Colonic mucosa (tissue), 4 donors: ENCODE measurements at places on chromosomes 2 and 18. TPM values are rescaled to one million over a fixed set of nuclear protein-coding genes. Genes with fewer than 3 reads are reported as not detected.
A peak's percentile ranks its signal among the peaks of the same experiment; 100 is the strongest.

The GREB1L gene
- 0.58 TPM for total RNA-seq

The POTEJ gene
- total RNA-seq = 0.17 TPM

The VIT gene
- 0.20 TPM for total RNA-seq

The UNC80 gene
- 0.16 TPM for total RNA-seq

GRCh38 chr2:239021224-239021623 lies 173.3 kb downstream of the TWIST2 start:
- H3K4me3 ChIP-seq = no peak overlapping the region
- no peak for DNase-seq
- no peak overlapping the region for H3K27ac ChIP-seq
- H3K4me1 ChIP-seq = no peaks in the 10 kb centered on the region
- H3K36me3 ChIP-seq = no peaks in the 10 kb centered on the region
- H3K27me3 ChIP-seq = no peaks in the 10 kb centered on the region

DNA sequence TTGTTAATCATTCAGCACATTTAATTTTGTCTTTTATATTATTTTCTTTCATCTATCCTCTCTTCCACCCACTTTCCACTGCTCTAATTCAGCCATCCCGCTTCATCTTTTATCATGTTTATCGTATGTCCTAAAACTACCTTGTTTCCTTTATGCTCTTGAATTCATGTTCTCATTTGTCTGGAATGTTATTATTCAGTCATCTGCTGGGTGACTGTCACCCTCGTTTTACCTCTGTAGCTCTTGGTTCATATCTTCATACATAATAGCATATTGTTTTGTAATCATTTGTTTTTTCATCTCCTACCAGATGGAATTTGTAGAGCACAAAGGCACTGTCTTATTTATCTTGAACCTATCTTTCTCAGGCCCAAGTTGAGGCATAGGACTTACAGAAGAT lies 37.0 kb downstream of the SMCHD1 start:
- H3K36me3 ChIP-seq = peaks cover 4% of the 10 kb centered on the region
- no peaks in the 10 kb centered on the region for H3K4me1 ChIP-seq
- H3K27me3 ChIP-seq = no peaks in the 10 kb centered on the region
- no peak for DNase-seq
- no peak overlapping the region for H3K4me3 ChIP-seq

- H3K4me1 ChIP-seq = no peaks in the 10 kb centered on the region
- H3K27ac ChIP-seq = no peak overlapping the region
- H3K27me3 ChIP-seq = no peaks in the 10 kb centered on the region
- H3K36me3 ChIP-seq = no peaks in the 10 kb centered on the region
Measured at GRCh38 chr2:168970711-168971233, 60.4 kb downstream of the ABCB11 start.

GRCh38 chr2:143725400-143725799 lies 596.2 kb downstream of the ARHGAP15 start:
- no peaks in the 10 kb centered on the region for H3K4me1 ChIP-seq
- H3K27me3 ChIP-seq = no peaks in the 10 kb centered on the region
- no peak for DNase-seq
- no peak overlapping the region for H3K4me3 ChIP-seq

DNA sequence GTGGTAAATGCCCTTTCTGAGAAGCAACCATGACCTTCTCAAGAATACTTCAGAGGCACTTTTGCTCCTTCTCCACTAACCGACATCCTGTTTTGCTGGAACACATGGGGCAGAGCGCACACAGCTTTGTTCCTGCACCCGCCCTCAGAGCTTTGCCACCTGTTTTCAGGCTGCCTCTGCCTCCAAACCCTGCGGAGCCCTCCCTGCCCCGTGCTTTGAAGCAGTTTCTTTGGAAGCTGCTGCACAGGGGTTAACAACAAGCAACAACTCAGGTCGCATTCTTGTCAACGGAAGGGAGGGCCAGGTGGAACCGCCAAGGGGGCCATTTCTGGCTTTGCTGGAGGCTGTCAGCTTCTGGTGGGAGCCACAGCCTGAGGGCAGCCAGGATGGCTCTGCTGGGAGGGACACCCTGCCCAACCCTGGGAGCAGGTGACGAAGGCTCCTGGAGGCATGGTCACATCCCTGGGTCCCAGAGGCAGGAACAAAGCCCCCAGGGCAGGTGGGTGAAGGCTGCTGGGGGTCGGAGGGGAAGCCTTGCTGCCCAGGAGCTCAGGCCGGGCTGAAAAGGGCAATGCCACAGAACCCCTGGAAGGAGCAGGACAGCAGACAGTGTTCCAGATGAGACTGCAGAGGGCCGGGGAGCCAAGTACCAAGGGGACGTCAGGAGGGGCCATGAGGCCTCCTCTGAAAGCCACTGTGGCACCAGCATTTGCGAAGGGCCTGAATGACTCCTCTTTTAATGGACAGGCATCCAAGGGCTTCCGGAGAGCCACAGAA lies 46.8 kb downstream of the MRPS5 start:
- H3K27ac ChIP-seq = no peak overlapping the region
- peaks cover 8% of the 10 kb centered on the region for H3K4me1 ChIP-seq
- H3K36me3 ChIP-seq = no peaks in the 10 kb centered on the region
- H3K4me3 ChIP-seq = no peak overlapping the region
- H3K27me3 ChIP-seq = no peaks in the 10 kb centered on the region
- DNase-seq = no peak

DNA sequence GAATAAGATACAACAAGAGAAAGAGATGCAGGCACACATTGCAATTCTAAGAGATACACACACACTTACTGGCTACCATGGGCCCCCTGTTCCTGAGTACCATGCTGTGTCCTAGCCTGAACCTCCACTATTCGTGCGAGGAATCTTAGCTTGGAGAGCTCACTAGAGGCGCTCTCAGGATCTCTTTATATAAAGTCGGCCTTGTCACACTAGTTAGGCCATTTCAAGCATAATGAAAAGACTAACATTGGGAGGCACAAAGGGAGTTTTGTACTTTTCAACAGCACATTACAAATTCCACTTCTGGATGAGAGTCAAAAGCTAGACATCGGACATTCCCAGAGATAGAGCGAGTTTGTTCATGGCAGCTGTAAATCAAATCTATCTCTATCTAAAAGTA lies 365.2 kb downstream of the DSEL start:
- H3K27ac ChIP-seq = no peak overlapping the region
- no peak overlapping the region for H3K4me3 ChIP-seq
- H3K27me3 ChIP-seq = no peaks in the 10 kb centered on the region

DNA sequence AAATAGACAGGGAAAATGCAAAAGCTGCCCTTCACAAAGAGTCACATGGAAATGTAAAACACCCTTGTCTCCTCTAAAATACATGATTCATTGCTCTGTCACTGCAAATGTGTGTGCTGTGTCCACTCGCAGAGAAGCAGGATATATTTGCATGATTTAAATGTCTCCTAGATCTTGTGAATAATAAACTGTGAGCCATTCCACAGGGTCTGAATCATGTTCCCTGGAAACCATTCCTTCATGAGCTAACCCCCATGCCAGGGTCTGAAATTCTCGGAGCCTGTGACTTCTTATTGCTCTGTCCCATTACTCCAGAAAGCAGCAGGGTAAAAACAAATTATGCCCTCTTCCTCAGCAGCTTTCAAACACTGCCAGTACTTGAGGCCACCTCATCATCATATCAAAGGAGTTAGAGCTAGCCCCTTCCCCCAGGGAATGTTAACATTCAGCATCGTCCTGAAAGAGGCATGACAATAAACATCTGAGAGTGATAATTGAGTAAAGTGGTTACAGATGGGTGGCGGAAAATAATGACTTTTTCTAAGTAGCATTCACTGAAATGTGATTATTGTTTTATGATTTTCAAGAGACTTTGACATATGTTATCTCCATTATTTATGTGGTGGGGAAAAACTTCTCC lies 11.7 kb upstream of the CNGA3 start:
- DNase-seq = no peak
- H3K4me3 ChIP-seq = no peak overlapping the region
- H3K36me3 ChIP-seq = no peaks in the 10 kb centered on the region
- H3K4me1 ChIP-seq = no peaks in the 10 kb centered on the region

- no peak for DNase-seq
- no peak overlapping the region for H3K27ac ChIP-seq
- no peak overlapping the region for H3K4me3 ChIP-seq
- no peaks in the 10 kb centered on the region for H3K36me3 ChIP-seq
Measured at GRCh38 chr2:156118753-156119416, 213.6 kb downstream of the NR4A2 start.

DNA sequence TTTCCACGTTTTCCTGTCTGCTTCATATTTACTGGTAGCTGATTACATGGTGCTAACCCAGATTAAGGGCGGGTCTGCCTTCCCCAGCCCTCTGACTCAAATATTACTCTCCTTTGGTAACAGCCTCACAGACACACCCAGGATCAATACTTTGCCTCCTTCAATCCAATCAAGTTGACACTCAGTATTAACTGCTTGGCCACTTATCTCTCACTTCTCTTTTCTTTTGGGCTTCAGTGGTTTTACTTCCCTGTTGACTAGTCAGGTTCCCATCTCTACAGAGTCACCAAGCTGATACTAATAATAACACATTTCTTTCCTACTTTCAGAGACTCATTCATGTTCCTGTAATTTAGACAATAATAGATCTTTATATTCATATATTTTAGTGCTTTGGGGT lies 302.2 kb upstream of the MAP2 start:
- no peaks in the 10 kb centered on the region for H3K4me1 ChIP-seq
- H3K4me3 ChIP-seq = no peak overlapping the region
- DNase-seq = no peak
- no peak overlapping the region for H3K27ac ChIP-seq
- H3K36me3 ChIP-seq = no peaks in the 10 kb centered on the region
- no peaks in the 10 kb centered on the region for H3K27me3 ChIP-seq

- H3K27ac ChIP-seq = no peak overlapping the region
- H3K4me1 ChIP-seq = no peaks in the 10 kb centered on the region
- H3K36me3 ChIP-seq = no peaks in the 10 kb centered on the region
Measured at GRCh38 chr2:215367662-215368492, 56.0 kb downstream of the ATIC start.

DNA sequence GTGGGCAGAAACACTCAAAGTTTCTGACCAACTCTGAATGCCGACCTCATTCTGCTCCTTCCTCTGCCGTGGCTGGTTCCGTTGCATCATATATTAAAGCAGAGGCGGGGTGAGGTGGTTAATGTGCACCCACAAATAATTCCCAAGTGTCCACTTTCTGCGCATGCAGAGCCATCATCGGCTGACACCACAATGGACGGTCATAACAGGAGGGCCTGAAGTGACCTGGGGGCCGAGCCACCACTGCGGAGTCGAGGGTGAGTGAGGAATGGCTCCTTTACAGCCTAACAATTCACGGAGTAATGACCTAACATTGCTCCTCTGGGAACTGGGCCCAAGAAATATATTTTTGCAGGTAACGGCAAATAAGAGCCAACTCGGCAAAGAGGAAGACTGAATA lies 32.9 kb upstream of the GLI2 start:
- H3K4me3 ChIP-seq = no peak overlapping the region
- H3K36me3 ChIP-seq = no peaks in the 10 kb centered on the region
- DNase-seq = no peak
- no peaks in the 10 kb centered on the region for H3K4me1 ChIP-seq
- H3K27me3 ChIP-seq = no peaks in the 10 kb centered on the region

GRCh38 chr18:63189041-63189440 lies 130.5 kb downstream of the BCL2 start:
- H3K27me3 ChIP-seq = no peaks in the 10 kb centered on the region
- no peak overlapping the region for H3K27ac ChIP-seq
- H3K4me1 ChIP-seq = peaks cover 8% of the 10 kb centered on the region
- no peaks in the 10 kb centered on the region for H3K36me3 ChIP-seq

GRCh38 chr2:181304011-181304844 lies 153.0 kb upstream of the ITGA4 start:
- no peaks in the 10 kb centered on the region for H3K27me3 ChIP-seq
- H3K27ac ChIP-seq = peak overlapping the region; percentile 25
- DNase-seq = no peak
- H3K4me3 ChIP-seq = no peak overlapping the region

- no peak overlapping the region for H3K4me3 ChIP-seq
- no peak overlapping the region for H3K27ac ChIP-seq
- H3K27me3 ChIP-seq = no peaks in the 10 kb centered on the region
- no peaks in the 10 kb centered on the region for H3K36me3 ChIP-seq
- H3K4me1 ChIP-seq = no peaks in the 10 kb centered on the region
Measured at GRCh38 chr18:5720132-5720531, 175.2 kb downstream of the TMEM200C start.

GRCh38 chr18:47883771-47884413 lies 46.6 kb downstream of the SMAD2 start:
- no peaks in the 10 kb centered on the region for H3K27me3 ChIP-seq
- DNase-seq = peak; percentile 24

DNA sequence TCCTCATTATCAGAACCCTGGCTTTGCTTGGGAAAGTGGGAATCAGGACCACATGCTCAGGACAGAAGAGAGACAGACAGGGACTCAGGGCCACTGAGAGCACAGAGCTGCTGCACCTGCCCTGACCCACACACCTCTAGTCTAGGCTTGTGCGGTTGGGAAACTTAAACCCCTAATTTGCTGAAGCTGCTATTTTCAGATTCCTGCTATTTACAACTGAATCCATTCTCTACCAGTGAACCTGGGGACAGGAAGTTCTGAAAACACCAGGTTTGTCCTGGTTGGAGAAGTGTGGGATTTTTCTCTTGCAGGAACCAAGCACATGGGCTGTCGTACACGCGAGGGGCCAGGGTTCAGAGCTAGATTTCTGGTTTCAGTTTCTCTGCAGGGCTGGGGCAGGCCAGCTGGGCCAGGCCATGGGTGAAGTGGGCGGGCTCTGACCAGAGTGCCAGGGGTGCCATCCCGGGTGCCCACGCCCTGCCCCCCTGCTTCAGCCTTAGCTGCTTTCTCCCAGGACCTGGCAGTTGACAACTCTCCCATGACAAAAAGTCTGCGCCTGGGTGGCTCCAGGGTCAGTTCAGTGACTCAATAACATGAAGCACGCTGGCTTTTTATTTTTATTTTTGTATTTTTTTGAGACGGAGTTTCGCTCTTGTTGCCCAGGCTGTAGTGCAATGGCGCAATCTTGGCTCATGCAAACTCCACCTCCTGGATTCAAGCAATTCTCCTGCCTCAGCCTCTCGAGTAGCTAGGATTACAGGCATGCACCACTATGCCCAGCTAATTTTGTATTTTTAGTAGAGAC lies 51.3 kb upstream of the SLC1A4 start:
- no peaks in the 10 kb centered on the region for H3K4me1 ChIP-seq
- no peak overlapping the region for H3K4me3 ChIP-seq
- peak overlapping the region; percentile 22 for H3K27ac ChIP-seq
- no peak for DNase-seq
- no peaks in the 10 kb centered on the region for H3K36me3 ChIP-seq

DNA sequence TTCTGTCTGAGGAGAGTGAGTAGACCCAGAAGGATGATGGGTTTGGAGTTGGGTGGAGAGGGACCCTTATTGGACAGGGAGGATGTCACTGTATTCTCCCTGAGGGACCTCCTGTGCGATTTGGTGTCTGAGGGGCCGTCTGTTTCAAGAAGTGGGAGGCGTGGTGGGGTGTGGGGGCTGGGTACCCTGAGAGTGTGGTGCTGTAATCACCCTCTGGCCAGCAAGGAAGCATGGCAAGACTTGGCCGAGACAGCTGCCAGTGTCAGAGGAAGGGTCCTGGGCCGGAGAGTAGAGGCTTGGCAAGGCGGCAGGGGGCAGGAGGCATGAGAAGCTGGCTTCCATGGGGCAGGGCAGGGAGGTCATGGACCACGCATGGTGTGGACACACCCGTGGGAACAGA lies 43.1 kb downstream of the CTIF start:
- H3K27me3 ChIP-seq = no peaks in the 10 kb centered on the region
- H3K27ac ChIP-seq = no peak overlapping the region
- no peak for DNase-seq
- no peak overlapping the region for H3K4me3 ChIP-seq

- H3K27me3 ChIP-seq = no peaks in the 10 kb centered on the region
- no peaks in the 10 kb centered on the region for H3K36me3 ChIP-seq
- no peak for DNase-seq
- no peak overlapping the region for H3K27ac ChIP-seq
- no peaks in the 10 kb centered on the region for H3K4me1 ChIP-seq
Measured at GRCh38 chr2:47724221-47724981, 58.5 kb upstream of the MSH6 start.

GRCh38 chr18:24460388-24460787 lies at the start of gene HRH4:
Gene HRH4, plus strand, starts transcription at chr18:24460637. Its CDS starts 92 bp downstream, at chr18:24460729.
- H3K27ac ChIP-seq = no peak within 1 kb of the TSS
- H3K4me3 ChIP-seq = no peak within 1 kb of the TSS
- no peaks in the 10 kb centered on the region for H3K4me1 ChIP-seq
- no peaks in the 10 kb centered on the region for H3K36me3 ChIP-seq
